NCI-H2171 (cell line): ENCODE measurements at places on chromosomes 2 and 18.

DNA sequence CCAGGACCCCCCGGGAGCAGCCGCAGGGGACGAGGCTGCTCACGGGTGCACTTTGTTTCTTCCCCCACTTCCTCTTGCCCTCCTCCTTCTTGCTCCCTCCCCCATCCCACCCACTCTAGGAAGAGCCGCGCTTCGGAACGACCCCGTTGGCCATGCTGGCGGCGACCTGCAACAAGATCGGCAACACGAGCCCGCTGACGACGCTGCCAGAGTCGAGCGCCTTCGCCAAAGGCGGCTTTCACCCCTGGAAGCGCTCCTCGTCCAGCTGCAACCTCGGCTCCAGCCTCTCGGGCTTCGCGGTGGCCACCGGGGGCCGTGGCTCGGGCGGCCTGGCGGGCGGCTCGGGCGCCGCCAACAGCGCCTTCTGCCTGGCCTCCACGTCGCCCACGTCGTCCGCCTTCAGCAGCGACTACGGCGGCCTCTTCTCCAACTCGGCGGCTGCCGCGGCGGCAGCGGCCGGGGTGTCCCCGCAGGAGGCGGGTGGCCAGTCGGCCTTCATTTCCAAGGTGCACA is 1.3 kb downstream of the SP9 start:
- DNase-seq: no peak

GRCh38 chr18:45920367-45920766 is 46.8 kb downstream of the EPG5 start:
- peak; percentile 23 for DNase-seq

- DNase-seq: no peak
Measured at GRCh38 chr2:240275386-240275785, 134.9 kb upstream of the OTOS start.

DNA sequence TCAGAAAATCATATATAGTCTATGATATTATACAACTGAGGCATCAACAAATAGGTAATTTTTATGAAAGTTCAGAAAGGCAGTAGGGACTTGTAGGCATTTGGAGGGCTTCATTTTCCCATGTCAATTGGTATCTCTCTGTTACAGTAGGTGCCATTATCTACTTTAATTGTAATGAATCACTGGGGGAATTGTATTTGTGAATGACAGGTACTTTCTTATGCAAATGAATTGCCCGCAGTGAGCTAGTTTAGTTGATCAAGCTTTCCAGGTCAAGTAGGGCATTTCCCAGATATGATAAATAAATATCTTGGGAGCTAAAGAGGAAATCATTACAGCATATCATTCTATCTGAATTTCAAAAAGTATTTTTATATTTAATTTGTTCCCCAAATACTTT is 1116.3 kb downstream of the DPP10 start:
- no peak for DNase-seq

DNA sequence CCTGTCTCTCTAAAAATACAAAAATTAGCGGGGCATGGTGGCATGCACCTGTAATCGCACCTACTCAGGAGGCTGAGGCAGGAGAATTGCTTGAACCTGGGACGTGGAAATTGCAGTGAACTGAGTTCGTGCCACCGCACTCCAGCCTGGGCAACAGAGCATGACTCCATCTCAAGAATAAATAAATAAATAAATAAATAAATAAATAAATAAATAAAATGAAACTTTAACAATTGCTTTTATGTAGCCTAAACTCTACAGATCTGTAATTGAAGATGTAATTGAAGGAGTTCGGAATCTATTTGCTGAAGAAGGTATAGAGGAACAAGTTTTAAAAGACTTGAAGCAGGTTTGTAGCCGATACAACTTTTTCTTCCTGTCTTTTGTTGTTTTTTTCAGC is 2.9 kb downstream of the GTF2A1L start:
- no peak for DNase-seq

- DNase-seq: no peak
Measured at GRCh38 chr18:13366131-13366530, 147.6 kb downstream of the LDLRAD4 start.
